Neural crest cell (in vitro differentiated cells): ENCODE measurements at places on chromosomes 13 and 19.

GRCh38 chr13:29721766-29722165 is 126.3 kb upstream of the SLC7A1 start:
- no peak for DNase-seq

DNA sequence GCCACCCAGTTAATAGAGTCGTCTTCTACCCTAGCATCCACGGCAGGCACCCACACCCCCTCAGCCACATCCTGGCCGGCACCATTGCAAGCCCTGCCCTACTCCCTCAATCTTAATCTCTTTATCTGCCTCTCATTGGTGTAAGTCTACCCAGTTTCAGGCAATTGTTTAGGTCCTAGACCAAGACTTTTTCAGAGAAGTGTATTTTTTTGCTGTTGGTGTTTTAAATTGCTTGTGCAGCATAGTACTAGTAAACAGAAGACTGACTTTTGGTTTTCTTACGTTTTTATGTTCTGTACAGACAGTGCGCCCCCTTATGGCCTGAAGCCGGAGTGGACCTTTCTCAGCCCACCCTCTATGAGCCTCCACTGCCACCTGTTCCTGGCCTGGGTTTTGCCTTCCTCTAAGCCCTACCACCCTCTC is 2.3 kb upstream of the LCP1 start:
- DNase-seq: peak; percentile 33

- no peak for DNase-seq
These were observed 51.3 kb downstream of the ERICH6B start for GRCh38 chr13:45564133-45564776.

DNA sequence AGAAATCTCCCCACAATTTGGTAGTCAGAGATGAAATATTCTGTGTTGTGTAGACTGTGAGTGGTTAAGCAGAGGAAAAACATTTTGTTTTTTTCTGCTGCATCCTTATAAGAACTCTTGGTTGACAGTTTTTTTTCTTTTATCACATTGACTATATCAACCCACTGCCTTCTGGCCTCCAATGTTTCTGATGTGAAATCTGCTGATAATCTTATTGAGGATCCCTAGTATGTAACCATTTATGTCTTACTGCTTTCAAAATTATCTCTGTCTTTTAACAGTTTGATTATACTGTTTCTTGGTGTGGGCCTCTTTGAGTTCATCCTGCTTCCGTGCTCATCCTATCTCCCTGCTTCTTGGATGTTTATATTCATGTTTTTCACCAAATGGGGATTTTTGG is 316.9 kb downstream of the MTUS2 start:
- no peak for DNase-seq

- no peak for DNase-seq
These were observed 914.7 kb downstream of the SLITRK5 start for GRCh38 chr13:88585861-88586260.

DNA sequence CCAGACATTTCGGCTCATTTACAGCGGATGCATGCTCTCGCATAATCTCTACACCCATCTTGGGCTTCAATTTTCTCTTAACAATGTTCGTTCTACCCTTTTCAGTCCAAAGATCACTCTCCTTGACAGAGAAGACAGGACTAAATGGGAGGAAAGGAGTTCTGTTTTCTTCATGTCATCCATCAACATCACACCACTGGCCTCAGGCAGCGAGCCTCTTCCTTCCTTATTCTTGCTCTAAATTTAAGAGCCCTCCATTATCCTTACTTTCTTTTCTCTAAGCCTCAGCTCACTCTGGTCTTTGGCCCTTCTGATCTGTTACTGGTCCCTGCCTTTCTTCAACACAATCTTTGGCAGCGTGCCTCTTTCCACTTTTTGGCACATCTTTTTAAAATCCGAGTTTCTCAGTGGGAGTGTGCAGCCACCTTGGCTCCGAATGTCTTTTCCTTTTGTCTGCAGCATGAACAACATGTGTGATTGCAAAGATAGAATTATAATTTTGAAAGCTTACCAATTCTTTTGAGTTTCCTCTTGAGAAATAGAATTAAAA is 98.7 kb downstream of the FAM216B start:
- DNase-seq: no peak
